GM13976 (cell line): ENCODE measurements at places on chromosomes 6 and 20.

- no peak for DNase-seq
These were observed 58.7 kb upstream of the SULF2 start for GRCh38 chr20:47843886-47844567.

GRCh38 chr20:41100001-41100480, 37.3 kb upstream of the PLCG1 start:
- DNase-seq = no peak

GRCh38 chr6:112881828-112882780, 535.0 kb downstream of the RFPL4B start:
- no peak for DNase-seq

DNA sequence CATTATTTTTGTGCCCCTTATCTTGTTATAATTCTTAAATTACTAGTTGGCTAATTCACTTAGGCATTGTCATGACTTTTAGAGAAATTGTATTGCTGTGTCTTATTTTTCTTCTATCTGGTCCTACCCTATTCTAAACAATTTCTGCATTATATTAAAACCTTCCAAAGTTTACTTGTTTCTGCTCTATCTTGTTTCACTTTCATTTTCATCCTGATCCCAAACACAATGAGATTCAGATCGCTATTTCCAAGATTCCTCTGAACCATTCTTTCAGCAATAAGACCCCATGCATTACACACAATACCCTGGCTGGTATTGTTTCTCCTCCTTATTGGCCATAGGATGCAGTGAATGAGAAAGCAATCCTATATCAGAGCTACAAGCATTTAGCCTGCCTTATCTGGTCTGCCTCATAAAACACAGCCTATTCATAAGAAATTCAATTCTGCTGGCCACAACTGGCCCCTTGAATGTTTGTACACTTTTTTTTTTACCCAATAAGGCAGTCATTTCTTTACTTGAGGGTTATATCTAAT, 69.9 kb upstream of the POU3F2 start:
- no peak for DNase-seq

GRCh38 chr6:33172688-33173534, 19.4 kb downstream of the COL11A2 start:
- DNase-seq = peak; percentile 82

DNA sequence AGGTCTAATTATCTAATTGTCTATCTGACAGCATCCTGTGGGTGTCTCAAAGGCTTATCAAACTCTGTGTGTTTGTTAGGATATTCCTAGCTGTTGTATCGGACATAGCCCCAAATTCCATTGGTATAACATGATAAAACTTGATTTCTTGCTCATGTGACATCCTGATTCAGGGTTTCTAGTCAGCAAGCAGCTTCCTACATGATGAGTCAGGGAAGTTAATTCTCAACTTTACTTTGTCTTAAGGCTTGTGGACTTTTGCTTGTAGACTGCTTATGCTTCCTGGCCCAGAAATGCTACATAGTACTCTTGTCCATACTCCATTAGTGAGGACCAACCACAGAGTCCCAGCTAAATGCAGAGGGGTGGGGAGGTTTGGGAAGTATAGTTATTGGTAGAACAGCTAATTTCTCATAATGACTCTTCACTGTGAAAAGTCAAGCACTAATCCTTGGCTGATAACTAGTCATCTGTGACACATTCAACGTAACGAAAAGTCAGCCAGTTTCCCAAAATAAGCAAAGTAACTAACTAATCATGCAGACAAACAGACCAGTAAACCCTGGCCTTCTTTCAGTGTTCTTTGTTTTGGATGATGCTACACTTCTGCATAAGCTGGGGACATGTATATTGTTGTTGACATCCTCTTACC, 25.8 kb downstream of the NKAIN2 start:
- DNase-seq = no peak

- DNase-seq = no peak
These were observed 32.0 kb upstream of the AKAP7 start for GRCh38 chr6:131103296-131103695.

DNA sequence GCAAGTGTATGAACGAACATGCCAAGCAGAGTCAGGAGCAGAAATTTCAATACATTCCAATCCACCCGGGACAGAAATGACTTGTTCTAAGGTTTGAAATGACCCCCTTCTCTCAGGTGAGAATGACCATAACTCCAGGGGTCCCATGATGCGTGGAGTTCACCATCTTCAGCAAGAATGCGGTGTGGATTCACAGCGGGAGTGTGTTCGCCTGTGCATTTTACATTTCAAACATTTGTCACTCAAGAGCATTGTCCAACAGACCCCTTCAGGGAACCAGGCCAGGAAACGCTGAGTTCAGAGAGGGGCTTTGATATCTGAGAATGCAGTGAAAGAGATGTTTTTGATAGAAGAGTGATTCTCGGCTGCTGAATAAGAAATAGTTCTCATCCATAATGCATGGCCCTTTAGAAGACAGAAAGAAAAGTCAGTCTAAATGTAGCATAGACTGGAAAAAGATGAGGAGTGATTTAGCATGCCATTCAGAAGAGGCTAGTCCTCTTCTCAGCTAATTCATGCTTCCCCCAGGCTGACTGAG, 200.3 kb upstream of the KCNG1 start:
- no peak for DNase-seq

DNA sequence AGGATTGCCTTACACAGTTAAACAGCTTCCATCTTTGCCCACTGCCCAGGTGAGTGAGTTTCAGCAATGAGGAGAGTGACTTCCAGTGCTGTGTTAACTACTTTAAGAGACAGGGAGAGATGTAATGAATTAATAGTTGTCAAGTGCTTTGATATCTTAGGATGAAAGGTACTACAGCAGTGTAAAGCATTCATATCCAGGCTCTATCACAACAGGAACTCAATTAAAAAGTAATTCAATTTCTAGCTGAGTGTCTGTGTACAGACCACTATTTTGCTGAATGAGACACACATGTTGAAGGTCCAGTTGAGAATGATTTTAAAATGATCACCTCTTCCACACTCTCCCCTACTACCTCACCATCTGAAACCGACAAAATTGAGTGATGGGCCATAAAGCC, 70.7 kb upstream of the BEND3 start:
- no peak for DNase-seq

DNA sequence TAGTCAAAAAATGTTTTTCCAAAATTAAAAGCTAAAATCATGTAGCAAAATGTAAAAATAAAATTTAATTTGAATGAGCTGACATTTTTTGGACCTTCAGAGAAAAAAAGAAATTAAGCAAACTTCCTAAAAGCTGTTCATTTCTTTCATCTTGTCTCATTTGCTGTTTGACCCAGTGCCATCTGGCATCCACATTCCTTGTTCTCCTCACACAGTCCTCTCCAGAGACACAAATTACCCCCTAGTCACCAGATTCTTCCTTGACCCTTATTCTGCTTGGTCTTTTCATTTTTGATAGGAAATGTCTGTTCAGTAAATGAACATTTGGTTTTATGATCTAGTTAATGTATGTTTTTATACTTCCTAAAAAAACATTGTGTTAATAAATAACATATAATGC, 55.2 kb downstream of the HDDC2 start:
- no peak for DNase-seq

DNA sequence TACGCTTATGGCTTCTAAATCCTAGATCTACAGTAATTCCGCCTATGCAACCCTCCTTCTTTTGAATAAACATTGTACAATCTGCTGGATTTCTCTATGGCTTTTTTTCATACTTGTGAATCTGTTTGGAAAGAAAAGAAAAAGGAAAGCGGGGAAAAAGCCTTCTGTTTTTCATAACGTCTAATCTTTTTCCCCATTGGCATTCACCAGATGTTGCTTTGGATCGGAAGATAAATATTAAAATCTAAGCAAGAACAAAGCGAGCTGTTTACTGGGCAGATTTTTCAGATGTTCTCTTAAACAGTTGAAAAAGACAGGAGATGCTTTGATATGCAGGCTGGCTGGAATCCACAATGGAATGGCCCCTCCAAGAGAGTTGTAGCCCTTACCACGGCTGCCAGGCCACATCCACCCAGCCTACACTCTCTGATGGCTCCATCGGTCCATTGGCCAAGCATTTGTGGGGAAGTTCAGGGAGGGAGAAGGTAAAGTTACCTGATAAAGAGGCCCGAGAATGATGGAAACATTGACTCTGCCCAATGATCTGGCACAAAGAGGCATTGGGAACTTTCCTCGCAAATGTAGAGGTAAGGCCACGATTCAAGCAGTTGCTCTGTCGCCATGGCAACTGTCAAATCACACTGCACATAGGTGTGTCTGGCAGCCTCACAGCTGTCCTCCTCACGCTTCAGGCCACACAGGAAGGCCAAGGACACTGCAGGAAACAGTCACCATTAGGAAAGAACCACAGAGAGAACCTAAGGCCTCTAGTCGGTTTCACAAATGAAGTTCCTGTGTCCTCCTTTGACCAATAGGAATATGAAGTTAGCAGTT, 70.3 kb downstream of the PKHD1 start:
- DNase-seq = no peak

DNA sequence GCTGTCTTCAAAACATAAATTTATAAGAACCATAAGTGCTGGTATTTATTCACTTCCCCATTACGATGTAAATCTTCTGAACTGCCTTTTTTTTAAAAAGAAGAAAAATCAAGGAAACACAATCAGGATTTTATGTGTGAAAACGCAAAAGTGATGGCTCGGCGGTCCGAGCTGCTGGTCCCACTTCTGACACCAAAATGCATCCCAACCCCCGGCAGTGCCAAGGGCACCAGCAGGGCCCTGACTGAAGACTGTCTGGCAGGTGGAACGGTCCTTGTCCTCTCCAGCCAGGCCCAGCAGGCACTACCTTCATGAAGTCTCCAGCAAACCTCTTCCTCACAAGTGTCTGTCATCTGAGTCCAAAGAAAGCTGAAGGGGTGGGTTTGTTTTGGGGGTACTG, 41.2 kb downstream of the TBC1D7 start:
- DNase-seq = no peak

DNA sequence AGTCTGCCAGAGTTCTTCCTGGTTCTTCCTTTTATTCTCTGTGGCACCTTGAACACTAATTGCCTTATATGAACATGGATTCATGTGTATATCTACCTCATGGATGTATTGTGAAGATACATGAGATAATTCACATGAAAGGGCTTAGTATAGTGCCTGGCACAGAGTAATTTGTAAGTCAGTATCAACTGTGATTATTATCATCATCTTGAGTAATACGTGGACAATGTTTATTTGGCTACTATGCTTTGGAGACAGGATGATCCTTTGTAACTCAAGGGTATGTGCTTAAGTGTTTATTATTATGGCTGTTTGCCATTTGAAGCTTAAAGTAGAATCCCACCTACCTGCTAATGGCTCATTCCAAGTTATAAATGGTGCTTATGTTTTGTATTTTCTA, 16.0 kb downstream of the DOP1A start:
- no peak for DNase-seq

GRCh38 chr6:9250852-9251251, 815.5 kb upstream of the SLC35B3 start:
- peak; percentile 7 for DNase-seq

DNA sequence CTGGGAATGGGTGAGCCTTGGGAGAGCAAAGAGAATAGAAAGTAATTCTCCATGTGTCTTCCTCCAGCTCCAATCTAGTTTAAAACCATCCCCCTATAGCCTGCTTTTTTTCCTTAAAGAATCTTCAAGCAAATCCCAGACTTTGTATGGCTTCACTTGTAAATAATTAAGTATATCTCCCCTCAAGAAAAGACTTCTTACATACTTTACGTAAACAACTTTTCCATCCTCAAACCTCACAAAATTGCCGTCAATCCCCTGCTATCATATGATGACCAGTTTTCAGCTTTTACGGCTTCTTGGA, 88.5 kb upstream of the PHACTR3 start:
- no peak for DNase-seq

DNA sequence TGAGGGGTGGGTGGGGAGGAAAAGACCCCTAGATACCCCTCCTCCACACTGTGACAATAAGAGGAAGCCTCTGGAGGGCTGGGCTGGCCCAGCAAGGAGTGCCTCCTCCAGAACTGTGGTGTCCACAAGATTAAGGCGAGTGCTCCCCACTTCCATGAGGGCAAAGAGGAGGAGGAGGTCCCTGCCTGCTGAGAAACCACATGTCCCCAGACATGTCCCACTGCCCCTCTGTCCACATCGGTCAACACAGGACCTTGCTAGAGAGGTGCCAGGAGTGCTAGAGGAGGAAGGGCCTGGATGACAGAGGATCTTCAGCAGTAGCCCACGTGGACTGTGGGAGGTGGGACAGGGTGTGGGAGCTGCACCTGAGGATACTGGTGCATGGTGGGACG, 3.1 kb downstream of the RAET1G start:
- no peak for DNase-seq

- no peak for DNase-seq
These were observed 18.1 kb downstream of the MTRES1 start for GRCh38 chr6:107045826-107046675.

- DNase-seq = no peak
These were observed 430.2 kb downstream of the UTRN start for GRCh38 chr6:144715344-144715743.

GRCh38 chr6:134722200-134722870, 227.6 kb downstream of the ALDH8A1 start:
- DNase-seq = no peak

GRCh38 chr6:18314317-18314997, 50.1 kb upstream of the DEK start:
- no peak for DNase-seq

- no peak for DNase-seq
These were observed 105.4 kb downstream of the CD83 start for GRCh38 chr6:14222956-14223355.

DNA sequence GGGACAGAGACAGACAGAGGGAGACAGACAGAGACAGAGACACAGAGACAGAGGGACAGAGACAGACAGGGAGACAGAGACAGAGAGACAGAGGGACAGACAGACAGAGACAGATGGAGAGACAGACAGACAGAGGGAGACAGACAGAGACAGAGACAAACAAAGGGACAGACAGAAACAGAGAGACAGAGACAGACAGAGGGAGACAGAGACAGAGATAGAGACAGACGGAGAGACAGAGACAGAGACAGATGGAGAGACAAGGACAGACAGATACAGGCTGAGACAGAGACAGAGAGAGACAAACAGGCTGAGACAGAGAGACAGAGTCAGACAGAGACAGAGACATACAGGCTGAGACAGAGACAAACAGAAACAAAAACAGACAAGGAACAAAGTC, 39.4 kb upstream of the PHACTR3 start:
- no peak for DNase-seq

GRCh38 chr6:116695401-116695800, 14.4 kb downstream of the KPNA5 start:
- peak; percentile 51 for DNase-seq

GRCh38 chr6:51467231-51467952, 620.0 kb downstream of the PKHD1 start:
- no peak for DNase-seq

GRCh38 chr6:105357165-105357564, 45.7 kb downstream of the PREP start:
- DNase-seq = no peak

GRCh38 chr6:52551483-52552277, 25.2 kb downstream of the TRAM2 start:
- DNase-seq = no peak
